ENCODE measurements at places on chromosomes 1 and 21.

GRCh38 chr1:2384130-2384860 is 7.1 kb downstream of the MORN1 start:
- DNase-seq, result no peak

- no peak for DNase-seq
Measured at GRCh38 chr1:244329591-244330317, 122.0 kb downstream of the ADSS2 start.

GRCh38 chr1:220692436-220693228 is 2.5 kb downstream of the C1orf115 start:
- no peak for DNase-seq

GRCh38 chr1:2258996-2259395 is 30.9 kb downstream of the SKI start:
- DNase-seq, result no peak

Data from nucleus accumbens (tissue), 56 donors.